ENCODE measurements at places on chromosomes 2 and 18.

GRCh38 chr2:39845460-39846146, 66.5 kb upstream of the THUMPD2 start:
- DNase-seq = no peak

DNA sequence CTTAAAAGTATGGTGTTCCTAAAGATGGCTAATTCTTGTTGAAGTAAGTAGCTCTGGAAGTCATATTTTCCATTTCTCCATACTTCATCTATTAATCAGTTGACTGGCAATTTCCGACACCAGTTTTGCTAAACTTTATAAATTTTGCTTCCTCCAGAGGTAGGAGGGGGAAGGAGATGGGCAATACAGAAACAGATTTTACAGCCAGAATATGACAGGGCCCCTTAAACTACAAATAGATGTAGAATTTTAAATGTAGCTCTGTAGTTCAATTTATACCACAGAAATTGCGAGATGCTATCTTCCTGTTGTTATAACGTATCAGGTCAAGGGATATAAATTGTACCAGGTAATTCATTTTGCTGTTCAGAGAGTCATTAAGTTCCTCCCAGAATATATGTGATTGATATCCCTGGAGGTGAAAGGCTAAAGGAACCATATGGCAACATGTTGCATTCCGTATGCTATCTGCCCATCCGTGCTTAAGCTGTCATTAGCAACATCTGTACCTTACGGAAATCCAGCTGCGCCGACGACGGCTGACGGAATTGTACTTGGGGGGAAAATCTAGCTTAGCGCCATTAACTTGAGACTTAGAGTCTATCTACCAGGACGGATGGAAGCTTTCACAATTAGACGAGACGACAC, 8.4 kb upstream of the NR4A2 start:
- DNase-seq = no peak

- DNase-seq = no peak
These were observed 179.4 kb upstream of the CXCR4 start for GRCh38 chr2:136297312-136297711.

DNA sequence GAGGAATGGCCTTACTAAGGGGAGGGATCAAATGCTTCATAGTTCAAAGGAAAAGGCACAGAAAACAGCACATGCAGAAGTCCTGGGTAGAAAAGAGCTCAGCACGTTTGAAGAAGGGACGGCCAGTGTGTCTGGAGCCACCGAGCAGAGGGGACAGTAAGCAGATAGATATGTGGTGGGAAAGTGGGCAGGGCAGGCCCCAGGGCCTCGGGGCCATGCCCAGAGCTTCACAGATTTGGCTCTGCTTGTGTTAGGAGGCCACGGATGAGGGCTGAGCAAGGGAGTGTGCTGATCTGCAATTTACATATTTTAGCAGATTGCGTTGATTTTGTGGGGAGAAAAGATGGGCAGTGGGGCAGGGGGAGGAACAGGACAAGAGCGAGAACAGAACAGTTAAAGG, 343.1 kb downstream of the LPIN1 start:
- no peak for DNase-seq

GRCh38 chr2:106061611-106062349, 132.3 kb downstream of the UXS1 start:
- DNase-seq = no peak

DNA sequence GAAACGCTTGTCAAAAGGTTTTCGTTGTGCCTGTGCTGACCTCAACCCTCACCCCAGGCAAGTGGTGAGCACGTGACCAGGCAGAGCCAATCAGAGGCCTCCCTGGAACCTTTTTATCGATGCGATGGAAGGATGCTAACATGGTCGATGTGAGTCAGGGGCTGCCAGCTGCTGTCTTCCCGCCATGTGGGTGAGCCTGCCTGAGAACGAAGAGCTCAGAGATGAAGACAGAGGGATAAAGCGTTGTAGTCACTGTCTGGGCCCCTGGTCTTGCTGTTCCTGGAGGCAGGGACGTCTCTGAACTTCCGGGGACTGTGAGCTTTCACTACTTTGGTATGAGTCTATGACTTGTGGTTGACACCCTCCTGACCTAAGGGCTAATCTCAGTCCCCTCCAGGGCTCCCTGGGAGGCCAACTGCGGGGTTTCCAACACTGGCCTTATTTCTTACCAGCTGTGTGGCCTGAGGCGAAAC, 18.6 kb downstream of the DNMT3A start:
- DNase-seq = no peak

GRCh38 chr2:191783416-191783815, 63.5 kb downstream of the CAVIN2 start:
- DNase-seq = no peak

- no peak for DNase-seq
These were observed 19.6 kb downstream of the B3GNT2 start for GRCh38 chr2:62215306-62216064.

GRCh38 chr2:66698576-66699239, 263.8 kb downstream of the MEIS1 start:
- DNase-seq = no peak

Measured in thoracic aorta (tissue), 2 donors.